Type B pancreatic cell (in vitro differentiated cells): ENCODE measurements at places on chromosomes 3 and 15. TPM values are rescaled to one million over a fixed set of nuclear protein-coding genes. Genes with fewer than 3 reads are reported as not detected.
A peak's percentile ranks its signal among the peaks of the same experiment; 100 is the strongest.

The CCR5 gene
- 0.12 and 0.22 TPM in 2 replicates for total RNA-seq

The SPATA16 gene
- not detected in 2 replicates for total RNA-seq

The SENP8 gene
- 4.9 and 6.1 TPM in 2 replicates for total RNA-seq

The SLC22A14 gene
- 0.29 TPM in 1 of 2 replicates, not detected in the other for total RNA-seq

DNA sequence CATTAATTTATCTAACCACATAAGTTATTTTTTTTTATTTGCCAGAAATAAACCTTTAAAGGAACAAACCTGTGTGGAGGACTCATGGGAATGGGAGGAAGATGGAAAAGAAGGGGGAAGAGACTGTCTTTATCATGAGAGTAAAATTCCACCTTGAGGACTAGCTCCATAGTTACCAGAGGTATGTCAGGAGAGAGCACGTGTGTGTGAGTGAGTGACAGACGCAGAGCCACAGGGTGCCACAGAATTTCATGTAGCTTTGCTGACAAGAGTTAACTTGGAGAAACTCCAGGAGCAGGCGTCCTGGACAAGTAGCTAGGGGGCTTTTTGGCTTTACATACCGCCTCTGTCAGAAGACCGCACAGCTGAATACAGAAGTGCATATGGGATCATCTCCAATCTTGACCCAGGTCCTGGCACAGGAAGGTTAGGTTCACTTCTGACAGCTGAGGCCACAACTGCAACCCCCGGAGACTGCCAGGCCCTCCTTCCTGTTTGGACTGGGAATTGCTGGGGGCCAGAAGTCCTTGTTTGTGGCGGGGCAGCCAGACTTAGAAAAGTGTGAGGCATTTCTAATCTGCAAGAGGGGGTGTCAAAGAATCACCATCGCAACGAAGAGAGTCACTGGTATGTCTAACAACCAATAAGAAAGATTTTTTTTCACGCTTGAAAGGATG is 197.8 kb upstream of the TPM1 start:
- DNase-seq, result no peak
- no peaks in the 10 kb centered on the region for H3K27me3 ChIP-seq
- H3K4me1 ChIP-seq, result peaks cover 49% of the 10 kb centered on the region
- no peak overlapping the region for H3K4me3 ChIP-seq

GRCh38 chr3:171838218-171838720 is 4.9 kb upstream of the TMEM212 start:
- no peaks in the 10 kb centered on the region for H3K27me3 ChIP-seq
- no peak overlapping the region for H3K27ac ChIP-seq
- no peak for DNase-seq
- H3K36me3 ChIP-seq, result no peaks in the 10 kb centered on the region
- peaks cover 30% of the 10 kb centered on the region for H3K4me1 ChIP-seq

GRCh38 chr3:189337673-189338091 is 165.9 kb downstream of the TPRG1 start:
- H3K27ac ChIP-seq, result peak overlapping the region; percentile 91
- peaks cover 11% of the 10 kb centered on the region for H3K4me1 ChIP-seq
- H3K36me3 ChIP-seq, result no peaks in the 10 kb centered on the region
- H3K4me3 ChIP-seq, result peak overlapping the region; percentile 12

DNA sequence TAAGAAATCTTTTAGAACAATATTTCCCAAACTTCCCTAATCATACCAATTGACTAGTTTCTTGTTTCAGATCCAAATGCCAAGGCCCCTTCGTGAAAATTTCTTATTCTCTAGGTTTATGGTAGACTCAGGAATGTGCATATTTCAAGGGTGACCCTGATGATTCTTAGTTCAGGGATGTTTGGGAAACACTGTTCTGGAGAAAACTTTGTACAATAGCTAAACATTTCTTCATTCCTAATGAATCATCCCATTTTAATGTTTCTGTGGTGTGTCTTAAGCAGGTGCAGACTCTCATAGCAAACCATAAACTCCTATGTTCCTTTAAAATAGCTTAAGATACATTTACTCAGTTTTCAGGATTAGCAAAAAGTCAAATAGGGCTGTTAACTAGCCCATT is 314.5 kb downstream of the TIGIT start:
- H3K27ac ChIP-seq, result no peak overlapping the region
- H3K36me3 ChIP-seq, result no peaks in the 10 kb centered on the region
- H3K4me3 ChIP-seq, result no peak overlapping the region
- no peaks in the 10 kb centered on the region for H3K27me3 ChIP-seq

- H3K4me1 ChIP-seq, result no peaks in the 10 kb centered on the region
- no peaks in the 10 kb centered on the region for H3K36me3 ChIP-seq
- DNase-seq, result no peak
- H3K27me3 ChIP-seq, result no peaks in the 10 kb centered on the region
These were observed 304.7 kb upstream of the DPPA4 start for GRCh38 chr3:109642025-109642424.

DNA sequence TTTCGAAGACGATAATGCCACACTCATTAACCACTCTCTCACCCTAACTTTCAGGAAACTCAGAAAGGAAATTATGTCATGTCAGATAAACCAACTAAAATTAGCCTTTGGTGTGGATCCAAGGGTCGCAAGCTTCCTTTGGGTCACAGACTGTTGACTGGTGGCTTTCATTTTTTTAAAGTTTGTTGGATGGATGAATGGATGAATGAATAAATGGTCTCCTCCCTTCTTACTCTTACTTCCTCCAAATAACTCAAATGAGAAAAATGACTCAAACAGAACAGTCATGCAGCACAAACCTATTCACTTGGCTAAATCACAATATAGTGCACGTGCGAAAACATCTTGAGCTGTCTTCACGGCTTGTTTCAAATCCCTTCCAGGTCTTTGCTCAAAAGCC is 82.9 kb upstream of the HACD2 start:
- no peak for DNase-seq
- no peak overlapping the region for H3K27ac ChIP-seq

GRCh38 chr15:32967521-32967920 is 227.0 kb downstream of the FMN1 start:
- H3K27me3 ChIP-seq, result no peaks in the 10 kb centered on the region
- H3K4me3 ChIP-seq, result no peak overlapping the region
- H3K36me3 ChIP-seq, result peaks cover 12% of the 10 kb centered on the region
- H3K27ac ChIP-seq, result no peak overlapping the region
- H3K4me1 ChIP-seq, result no peaks in the 10 kb centered on the region
- no peak for DNase-seq

GRCh38 chr3:85050821-85051220 is 92.0 kb downstream of the CADM2 start:
- no peaks in the 10 kb centered on the region for H3K4me1 ChIP-seq
- H3K27ac ChIP-seq, result no peak overlapping the region
- H3K36me3 ChIP-seq, result no peaks in the 10 kb centered on the region
- no peaks in the 10 kb centered on the region for H3K27me3 ChIP-seq
- no peak for DNase-seq

DNA sequence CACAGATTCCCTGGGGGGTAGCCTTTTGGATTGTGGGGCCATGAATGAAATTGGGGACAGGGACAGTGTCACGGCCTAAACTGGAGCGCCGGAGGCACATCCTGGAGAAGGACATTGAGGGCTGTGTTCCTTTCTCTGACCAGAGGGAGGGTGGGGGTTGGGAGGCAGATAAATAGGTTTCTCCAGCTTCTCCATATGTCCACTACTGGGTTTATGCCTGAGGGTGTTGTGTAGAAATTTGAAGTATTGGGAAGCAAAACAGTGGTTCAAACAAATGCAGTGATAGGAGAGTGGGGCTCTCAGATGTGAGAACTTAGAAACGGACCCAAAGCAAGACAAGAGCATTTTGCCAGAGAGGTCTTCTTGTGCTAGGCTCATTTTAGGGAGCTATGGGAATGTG is 34.3 kb downstream of the TRIM71 start:
- peaks cover 4% of the 10 kb centered on the region for H3K36me3 ChIP-seq
- no peak for DNase-seq
- no peaks in the 10 kb centered on the region for H3K27me3 ChIP-seq
- H3K27ac ChIP-seq, result peak overlapping the region; percentile 52
- H3K4me3 ChIP-seq, result peak overlapping the region; percentile 45
- H3K4me1 ChIP-seq, result peaks cover 67% of the 10 kb centered on the region

DNA sequence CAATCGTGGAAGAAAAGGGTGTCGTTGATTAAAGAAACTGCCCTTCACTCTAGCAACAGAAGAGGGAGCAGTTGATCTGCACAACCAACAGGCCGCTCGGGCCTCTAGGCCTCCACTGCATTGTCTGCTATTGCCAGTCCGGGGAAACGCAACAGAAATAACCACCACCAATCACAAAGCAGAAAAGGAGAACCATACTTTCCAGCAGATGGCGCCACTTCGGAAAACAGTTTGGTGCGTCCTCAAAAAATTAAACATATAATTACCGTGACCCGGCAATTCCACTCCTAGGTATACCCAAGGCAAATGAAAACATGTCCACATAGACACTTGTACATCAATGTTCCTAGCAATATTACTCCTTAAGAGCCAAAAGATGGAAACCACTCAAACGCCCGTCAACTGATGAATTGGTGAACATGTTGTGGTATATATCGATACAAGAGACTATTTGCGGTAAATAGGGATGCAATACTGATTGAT is 154.1 kb downstream of the TJP1 start:
- H3K4me3 ChIP-seq, result no peak overlapping the region
- no peak for DNase-seq
- peak overlapping the region; percentile 44 for H3K27ac ChIP-seq

DNA sequence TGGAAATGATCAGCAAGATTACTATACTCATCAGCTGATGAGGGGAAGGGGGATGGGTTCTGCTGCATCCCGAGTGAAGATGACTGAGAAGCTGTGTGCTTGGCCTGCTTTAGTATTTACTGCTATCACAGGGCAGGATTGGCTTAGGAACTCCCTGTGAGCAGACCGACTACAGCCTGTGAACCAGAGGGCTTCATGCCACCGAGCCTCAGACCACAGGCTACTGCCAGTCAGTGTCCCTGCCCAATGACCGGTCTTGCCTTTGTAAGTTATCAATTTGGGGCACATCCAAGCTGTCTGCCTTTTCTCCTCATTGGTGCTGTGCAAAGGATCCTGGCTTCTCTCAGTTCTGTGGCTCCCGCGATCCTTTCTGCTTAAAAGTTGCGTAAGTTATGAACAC is 71.5 kb downstream of the PDCD6IP start:
- peaks cover 13% of the 10 kb centered on the region for H3K36me3 ChIP-seq
- no peaks in the 10 kb centered on the region for H3K27me3 ChIP-seq
- no peak overlapping the region for H3K4me3 ChIP-seq
- no peak overlapping the region for H3K27ac ChIP-seq
- no peak for DNase-seq
- no peaks in the 10 kb centered on the region for H3K4me1 ChIP-seq

GRCh38 chr3:35492841-35493240 is 146.5 kb upstream of the ARPP21 start:
- no peak overlapping the region for H3K4me3 ChIP-seq
- DNase-seq, result no peak
- no peaks in the 10 kb centered on the region for H3K4me1 ChIP-seq
- H3K27ac ChIP-seq, result no peak overlapping the region
